ENCODE measurements at places on chromosomes 1 and 21.

DNA sequence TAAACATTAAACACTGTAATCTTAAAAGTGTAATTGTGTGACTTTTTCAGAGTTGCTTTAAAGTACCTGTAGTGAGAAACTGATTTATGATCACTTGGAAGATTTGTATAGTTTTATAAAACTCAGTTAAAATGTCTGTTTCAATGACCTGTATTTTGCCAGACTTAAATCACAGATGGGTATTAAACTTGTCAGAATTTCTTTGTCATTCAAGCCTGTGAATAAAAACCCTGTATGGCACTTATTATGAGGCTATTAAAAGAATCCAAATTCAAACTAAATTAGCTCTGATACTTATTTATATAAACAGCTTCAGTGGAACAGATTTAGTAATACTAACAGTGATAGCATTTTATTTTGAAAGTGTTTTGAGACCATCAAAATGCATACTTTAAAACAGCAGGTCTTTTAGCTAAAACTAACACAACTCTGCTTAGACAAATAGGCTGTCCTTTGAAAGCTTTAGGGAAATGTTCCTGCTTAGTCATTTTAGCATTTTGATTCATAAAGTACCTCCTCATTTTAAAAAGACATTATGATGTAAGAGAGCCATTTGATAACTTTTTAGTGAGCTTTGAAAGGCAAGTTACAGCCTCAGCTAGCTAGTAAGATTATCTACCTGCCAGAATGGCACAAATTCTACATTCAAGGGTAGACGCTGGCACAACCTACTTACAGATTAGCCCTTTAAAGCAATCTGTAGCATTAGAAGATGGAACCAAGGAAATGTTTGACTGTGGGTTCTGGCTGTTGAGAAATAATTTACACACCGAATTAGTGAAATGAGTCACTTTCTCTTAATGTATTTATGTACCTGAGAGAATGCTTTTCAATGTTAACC lies 9.4 kb downstream of the SOD1 start:
- DNase-seq, result no peak

DNA sequence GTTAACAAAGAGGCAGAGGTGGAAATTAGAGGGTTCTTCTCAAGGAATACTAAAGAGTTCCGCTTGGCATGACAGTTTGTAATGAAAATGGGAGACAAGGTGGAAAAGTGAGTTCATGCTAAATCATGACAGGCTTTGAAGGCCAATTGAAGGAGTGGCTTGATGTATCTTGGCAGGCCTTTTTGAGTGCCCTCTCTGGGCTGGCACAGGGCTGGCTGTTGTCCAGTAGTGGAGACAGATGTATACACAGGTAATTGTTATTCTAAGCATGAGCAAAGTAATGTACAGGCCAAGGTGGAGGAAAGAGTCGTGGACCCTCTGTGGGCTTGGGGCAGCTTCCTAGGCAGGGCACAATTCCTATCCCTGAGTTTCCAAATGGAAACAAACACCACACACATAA lies 196.7 kb upstream of the GALNT2 start:
- no peak for DNase-seq

DNA sequence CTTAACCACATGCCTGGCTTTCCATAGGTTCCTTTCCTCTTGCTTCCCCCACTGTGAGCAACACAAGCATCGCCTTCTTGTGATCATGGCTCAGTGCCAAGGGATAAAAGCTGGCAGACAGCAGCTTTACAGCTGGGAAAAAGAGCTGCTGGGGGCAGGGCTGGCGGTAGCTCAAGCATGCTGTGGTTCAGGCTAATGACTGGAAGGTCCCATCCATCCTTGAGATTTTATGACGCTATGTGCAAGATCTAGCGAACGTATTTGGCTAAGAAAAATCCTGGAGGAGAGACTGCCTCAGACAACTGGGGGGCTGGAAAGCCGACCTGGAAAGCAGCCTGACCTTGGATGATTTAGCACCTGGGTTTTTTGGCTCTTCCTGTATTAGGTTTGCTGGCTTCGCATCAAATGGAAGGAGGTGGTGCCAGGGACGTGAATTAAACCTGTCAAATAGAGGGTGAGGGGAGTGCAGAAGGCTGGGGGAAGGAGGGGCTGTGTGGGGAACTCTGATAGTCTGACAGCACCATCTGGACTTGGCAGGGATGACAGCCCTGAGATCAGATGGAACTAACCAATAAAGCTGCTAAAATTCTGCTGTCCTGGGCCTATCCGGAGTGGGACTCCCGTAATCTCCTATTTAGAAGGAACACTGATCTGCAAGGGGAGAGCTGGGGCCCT lies 34.8 kb downstream of the ZMYND12 start:
- DNase-seq, result no peak

DNA sequence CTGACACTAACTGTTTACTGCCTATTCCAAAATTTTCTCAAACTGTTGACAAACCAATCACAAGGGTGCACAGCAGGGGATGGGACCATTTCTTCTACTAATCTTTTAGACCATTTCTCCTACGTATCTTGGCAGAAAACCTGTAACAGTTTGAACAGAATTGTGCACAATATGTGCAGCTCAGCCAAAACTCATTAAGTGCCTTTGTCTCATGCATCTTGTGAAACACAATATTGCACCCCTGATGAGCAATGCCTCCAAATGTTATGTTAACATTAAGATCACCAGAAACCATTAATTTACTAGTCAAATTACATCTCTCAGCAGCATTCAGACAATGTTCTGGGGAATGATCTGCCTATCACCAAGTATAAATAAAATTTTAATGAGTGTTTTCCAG lies 247.5 kb downstream of the NRIP1 start:
- no peak for DNase-seq

- DNase-seq, result no peak
Measured at GRCh38 chr1:164733734-164734133, 174.8 kb downstream of the PBX1 start.

DNA sequence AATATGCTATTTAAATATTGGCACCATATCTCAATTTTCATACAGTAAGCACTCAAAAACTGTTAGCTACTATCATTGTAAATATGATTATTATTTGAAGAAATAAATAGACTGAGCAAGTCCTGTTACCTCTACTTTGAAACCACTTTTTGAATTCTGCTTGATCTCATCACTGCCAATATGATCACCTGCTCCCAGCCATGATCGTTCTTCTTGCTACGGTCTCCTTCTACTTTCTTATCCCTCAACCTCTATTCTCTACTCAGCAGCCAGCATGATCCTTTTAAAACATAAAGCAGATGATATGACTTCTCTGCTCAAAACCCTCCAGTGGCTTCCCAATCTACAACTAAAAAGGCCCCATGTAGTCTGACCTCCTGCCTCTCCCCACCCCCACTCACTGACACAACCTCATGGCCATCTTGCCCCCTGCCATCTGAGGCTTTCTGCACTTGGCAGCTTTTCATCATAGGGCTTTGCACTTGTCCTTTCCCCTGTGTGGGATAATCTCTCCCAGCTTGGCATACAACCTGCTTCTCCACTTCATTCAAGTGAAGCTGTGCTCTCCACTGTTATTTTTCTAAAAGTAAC lies 27.2 kb downstream of the CD34 start:
- DNase-seq, result no peak

DNA sequence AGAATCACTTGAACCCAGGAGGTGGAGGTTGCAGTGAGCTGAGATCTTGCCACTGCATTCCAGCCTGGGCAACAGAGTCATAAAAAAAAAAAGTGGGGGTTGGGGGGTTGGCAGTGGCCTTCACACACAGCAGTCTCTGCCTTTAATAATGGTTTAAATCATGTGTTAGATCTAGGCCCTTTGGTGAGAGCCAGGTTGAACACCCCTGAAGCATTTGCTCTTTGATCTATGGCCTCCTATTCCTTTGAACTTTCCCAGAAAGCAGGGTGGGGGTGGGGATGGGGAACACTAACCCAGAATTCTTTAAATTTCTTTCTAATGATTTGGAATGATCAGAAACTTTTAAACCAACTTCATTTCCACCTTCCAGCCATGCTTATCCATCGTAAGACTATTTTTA lies 313.0 kb downstream of the KIF26B start:
- no peak for DNase-seq

DNA sequence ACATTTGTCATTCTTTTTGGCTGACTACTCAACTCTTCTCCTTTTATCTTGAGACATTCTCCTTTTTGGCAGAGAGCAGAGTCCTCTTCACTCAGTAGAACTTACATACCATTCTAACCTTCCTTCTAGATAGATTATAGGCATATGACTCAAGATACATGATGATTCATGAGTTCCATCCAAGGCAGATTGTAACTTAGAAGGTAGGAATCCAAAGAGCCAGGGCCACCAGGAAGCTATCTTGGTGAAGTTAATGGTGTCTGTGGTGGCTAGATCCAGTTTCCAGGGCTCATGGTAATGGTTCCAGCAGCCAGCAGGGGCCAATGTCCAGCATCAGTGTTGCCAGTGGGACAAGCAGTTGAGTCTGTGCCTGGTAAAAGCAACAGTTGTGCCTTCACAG lies 76.1 kb upstream of the KIAA0040 start:
- DNase-seq, result no peak

- no peak for DNase-seq
Measured at GRCh38 chr1:164891615-164892014, 332.6 kb downstream of the PBX1 start.

DNA sequence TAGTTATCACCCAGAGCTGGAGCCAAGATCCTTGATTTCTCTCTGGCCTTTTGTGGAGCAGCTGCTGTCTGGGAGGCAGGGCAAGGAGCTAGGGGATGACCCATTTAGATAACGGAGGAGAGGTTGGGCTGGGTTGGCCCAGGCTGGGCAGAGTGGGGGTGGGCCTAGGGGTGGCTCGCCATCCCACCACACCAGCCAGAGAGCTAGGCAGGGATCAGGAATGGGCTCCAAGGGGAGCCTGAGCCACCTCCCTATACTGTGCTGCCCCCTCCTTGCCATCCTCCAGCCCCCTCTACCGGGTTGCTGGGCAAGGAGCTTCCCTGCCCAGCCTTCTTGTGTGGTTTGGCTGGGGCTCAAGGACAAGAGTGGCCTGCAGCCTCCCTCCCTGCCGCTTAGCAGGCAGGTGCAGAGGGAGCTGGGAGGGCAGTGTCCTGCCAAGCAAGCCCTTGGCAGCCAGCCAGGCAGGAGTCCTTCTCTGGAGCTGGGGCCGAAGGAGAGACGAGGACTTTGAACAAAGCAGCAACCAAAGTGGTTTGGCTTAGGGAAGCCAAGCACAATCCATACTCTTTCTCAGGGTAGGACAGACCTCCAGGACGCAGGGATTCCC lies 4.1 kb downstream of the NUAK2 start:
- no peak for DNase-seq

GRCh38 chr21:18104802-18105201 lies 139.8 kb upstream of the CHODL start:
- DNase-seq, result no peak

- DNase-seq, result no peak
Measured at GRCh38 chr21:41142051-41142795, 25.7 kb upstream of the BACE2 start.

DNA sequence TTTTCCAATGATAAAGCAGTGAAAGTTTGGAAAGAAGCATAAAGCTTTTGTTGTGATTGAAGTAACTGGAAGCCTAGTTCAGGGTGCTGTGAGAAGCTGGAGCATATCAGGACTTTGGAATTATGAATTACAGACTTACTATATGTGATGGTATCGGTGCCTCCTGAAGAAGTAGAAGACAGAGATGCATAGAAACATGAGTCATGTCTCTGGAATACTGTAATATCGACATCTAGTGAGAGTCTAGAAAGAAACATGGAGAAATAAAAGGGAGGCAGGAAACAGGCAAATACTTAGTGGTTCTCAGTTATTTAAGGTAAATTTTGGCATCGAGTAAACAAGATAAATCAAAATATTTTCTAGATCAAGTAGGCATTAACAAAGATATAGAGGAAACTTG lies 103.0 kb downstream of the CAMTA1 start:
- DNase-seq, result no peak

DNA sequence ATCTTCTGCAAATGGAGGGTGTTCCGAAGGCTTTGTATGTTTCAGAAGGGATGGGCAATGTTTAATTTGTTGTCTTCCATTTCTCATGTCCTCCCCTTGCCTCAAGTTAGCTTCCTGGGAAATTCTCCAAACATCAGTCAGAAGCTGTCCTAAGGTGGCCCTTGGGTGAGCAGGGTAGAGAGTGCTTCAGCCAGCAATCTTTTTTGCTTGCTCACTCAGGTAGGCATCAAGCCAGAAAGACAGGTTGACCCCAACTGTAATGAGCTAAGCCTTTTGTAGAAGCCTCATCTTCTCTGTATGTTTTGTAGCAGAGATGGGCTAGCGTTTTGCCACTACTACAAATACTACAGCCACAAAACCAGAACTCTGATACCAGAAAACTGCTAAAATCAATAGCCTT lies 321.5 kb upstream of the FAM78B start:
- no peak for DNase-seq

DNA sequence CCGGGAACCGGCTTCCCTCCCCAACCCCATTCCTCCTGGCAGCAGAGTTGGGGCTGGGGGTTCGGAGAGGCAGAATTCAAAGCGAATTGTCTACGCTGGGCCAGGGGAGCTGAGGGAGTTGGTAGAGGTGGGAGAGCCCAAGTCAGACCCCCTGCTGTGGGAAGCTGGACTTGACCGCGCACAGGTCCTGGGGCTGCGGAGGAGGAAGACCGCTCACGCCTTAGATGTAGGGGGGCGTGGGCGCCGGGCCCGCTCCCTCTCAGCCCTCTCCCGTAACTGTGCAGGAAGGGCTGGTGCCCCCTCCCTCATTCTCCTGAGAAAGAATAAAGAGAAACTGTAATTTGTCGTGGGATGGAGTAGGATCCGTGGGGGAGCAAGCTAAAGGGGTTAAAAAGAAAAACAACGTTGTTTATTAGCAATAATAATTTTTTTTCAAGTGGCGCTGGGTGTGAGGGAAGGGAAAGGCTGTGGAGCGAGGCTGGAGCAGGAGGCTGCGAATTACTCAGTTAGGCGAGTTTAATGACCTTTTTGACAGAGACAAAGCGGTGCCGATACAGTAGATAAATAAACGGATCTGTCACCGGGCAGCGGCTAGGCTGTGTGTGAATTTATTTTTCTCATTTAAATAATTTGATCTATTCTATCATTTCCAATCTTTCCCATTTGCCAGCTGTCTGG lies 838 bp upstream of the GRIK3 start:
- no peak for DNase-seq

DNA sequence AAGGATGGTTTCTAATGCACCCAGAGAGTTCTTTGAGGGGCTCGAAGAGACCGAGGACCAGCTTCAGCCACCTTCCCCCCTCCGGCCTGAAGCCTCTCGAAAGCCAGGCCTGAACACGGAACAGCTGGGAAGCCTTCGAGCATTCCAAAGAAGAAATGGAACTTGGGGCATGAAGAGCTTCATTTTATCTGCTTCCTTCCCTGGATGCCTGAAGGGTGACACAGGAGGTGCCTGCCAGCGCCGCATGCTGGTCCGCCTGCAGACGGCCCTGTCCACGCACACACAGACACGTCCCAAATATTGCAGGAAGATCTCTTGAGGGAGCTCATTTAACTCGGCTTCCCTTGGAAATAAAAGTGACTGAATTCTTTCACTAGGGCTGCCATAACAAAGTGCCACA lies 73.7 kb downstream of the TOMM20 start:
- DNase-seq, result no peak

GRCh38 chr1:66346057-66346795 lies 187.7 kb upstream of the SGIP1 start:
- DNase-seq, result no peak

- DNase-seq, result no peak
Measured at GRCh38 chr1:2384941-2385481, 6.3 kb downstream of the MORN1 start.

All from bone marrow (tissue), 2 donors.